ENCODE measurements at places on chromosomes 3 and 15.

GRCh38 chr15:39415634-39416033 lies 165.2 kb upstream of the THBS1 start:
- no peak for DNase-seq

DNA sequence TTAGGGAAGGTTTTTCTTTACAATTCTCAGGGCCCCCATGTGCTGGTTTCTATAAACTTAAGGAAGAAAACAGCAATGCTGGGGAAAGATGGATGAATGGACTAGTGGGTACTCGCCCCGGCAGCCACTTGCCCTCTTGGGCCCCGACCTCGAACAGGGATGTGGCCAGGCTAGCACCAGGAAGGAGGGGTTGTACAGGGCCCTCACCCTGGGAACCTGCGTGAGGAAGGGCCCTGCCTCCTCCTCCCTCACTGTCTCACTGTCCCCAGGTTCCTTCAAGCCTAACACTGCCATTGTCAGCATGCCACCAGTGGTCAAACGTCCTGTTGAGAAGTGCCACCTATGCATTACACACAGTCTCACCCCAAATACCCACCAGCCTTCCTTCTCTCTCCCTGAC lies 9.1 kb downstream of the ADAMTS17 start:
- no peak for DNase-seq

DNA sequence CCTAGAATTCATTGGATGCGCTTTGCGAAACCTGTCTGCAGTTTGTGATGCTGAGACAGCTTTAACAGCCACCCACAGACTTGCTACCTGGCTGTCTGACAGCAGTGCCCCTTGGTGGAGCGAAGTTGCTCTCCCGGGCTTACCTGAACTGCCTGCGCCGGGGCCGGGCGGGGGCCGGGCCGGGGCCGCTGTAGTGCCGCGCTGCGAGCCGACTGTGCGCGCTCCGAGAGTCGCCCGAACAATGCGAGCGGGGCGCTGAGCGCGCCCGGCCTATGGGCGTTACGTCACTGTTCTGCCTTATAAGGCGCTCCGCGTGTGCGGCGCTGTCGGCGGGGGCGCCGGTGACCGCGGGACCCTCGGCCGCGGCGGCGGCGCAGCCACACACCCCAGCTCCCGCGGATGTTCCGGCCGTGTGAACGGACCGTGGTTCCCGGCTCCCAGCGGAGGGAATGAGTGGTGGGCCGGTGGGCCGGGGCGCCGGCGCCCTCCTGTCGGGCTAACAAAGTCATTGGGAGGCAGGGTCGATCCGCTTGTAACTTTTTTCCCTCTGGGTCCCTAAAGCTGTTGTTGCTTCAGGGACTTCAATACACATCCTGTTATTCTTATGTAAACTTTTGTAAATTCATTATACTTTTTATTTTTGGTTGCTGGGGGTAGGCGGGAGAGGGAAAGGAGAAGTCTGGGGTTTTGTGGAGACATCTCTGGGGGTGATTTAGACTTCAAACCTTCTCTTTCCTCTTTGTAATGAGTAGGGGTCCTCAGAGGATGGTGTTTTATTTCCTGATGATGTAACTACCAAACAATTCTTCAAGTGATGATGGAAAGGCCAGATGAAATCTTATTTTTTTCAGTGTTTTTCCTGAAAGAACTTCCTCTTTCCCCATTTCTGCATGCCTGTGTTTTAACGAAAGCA lies 58.5 kb downstream of the CMSS1 start:
- peak; percentile 71 for DNase-seq

GRCh38 chr3:183038221-183038620 lies 57.9 kb upstream of the DCUN1D1 start:
- DNase-seq: no peak

GRCh38 chr3:142853270-142854168 lies 35.4 kb downstream of the PCOLCE2 start:
- DNase-seq: no peak

GRCh38 chr15:72155003-72155621 lies 36.9 kb downstream of the SENP8 start:
- DNase-seq: peak; percentile 51

- DNase-seq: no peak
Measured at GRCh38 chr3:76044601-76045600, 259.6 kb upstream of the ZNF717 start.

DNA sequence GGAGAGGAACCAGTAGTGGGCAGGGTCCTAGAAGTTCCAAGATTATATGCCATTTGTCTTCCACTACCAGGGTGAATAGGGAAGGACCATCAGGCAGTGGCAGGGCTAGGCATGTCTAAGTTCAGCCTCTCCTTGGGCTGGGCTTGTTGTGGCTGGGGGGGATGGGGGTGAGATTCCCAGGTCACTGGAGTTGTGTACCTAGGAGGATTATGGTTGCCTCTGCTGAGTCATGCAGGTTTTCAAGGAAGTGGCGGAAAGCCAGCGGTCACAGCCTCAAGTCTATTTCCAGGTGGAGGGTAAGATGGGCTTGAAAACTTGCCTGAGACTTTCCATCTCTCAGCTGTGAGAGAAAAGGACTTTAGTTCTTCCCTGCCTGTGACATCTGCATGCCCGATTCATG lies 1407.1 kb downstream of the SI start:
- DNase-seq: no peak

GRCh38 chr3:78858910-78859309 lies 908.9 kb downstream of the ROBO1 start:
- DNase-seq: no peak

- no peak for DNase-seq
Measured at GRCh38 chr15:64464276-64465005, 4.1 kb downstream of the ZNF609 start.

DNA sequence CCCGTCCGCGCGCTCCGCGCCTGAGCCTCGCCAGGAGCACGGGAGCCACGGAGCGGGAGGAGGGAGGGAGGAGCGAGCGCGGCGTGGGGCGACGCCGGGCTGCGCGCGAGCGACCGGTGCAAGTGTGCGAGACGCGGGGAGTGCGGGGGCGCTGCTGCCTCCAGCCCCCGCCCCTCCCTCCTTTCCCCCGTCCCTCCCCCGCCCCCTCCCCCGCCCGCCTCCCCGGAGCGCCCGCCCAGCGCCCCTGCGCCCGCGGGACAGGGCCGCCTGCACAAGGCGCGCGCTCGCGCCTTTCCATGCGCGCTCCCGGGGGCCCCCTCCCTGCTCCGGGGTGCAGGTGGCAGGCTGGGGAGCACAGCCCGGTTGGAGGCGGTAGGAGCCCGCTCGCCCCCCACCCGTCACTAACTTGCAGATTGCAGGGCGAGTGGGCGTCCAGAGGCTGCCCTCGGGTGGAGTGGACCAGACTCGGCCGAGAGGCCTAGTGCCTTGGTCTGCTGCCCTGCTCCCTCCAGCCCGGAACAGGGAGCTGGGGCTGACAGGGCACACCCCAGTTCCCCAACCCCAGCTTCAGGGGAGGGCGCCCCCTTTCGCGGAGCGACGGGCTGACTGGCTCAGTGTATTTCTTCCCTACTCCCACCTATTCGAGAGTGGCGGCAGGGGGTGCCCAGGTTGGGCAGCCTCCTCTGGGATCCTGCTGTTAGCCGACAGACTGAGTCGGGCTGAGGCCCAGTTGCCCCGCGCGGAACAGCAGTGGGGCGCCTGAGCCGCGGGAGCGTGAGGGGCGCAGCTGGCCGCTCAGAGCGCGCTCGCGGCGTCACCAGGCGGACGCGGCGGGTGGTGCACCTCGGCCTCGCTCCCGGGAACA lies at the start of gene WNT7A:
WNT7A (minus strand) TSS at position 126 of the 865 bp plus-strand sequence. CDS start 255 bp downstream, outside the sequence.
- DNase-seq: peak; percentile 88

DNA sequence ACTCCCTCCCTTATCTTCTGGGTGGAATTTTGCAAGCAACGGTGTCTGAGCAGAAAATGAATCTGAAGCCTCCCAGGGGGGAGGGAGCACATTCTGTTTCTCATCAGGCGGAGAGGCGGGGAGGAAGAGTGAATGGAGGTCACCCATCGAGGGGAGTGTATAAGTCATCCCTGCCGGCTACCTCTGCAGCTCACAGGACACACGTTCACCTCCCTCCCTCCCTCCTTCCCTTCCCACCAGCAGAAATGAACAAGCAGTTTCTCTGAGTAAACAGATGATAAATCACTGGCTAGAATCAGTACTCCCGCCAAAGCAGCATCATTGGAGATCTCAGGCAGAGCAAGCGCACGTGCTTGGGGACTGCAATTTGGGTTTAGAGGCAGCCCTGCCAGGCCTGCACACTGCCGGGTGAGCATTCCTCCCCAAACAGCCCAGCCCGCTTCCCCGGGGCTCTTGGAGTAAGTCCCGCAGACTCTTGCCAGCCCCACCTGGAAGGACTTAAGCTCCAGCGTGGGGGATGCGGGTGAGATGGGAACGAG lies 38.3 kb downstream of the CPN2 start:
- DNase-seq: no peak

GRCh38 chr3:77373619-77374018 lies 333.7 kb downstream of the ROBO2 start:
- no peak for DNase-seq

- no peak for DNase-seq
Measured at GRCh38 chr3:132536442-132537153, 60.5 kb upstream of the ACKR4 start.

DNA sequence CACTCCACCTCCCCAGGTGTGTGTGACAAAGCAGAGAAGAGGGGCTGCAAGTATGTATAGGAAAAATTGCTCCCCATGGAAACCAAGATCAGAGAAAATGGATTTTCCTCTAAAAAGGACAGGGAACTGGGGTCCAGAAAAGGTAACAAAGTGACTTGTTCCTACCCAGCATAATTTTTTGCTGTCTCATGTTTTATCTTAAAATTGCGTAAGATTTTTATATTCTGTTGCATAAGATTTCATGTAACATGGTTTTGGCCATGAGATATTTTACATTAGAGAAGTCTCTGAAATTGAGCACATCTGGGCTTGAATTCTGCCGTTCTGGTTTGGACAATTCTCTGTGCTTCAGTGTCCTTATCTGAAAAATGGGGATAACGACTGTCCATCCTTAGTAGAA lies 335.7 kb upstream of the RORA start:
- DNase-seq: no peak

GRCh38 chr3:48879307-48879993 lies 19.2 kb downstream of the SLC25A20 start:
- DNase-seq: no peak

DNA sequence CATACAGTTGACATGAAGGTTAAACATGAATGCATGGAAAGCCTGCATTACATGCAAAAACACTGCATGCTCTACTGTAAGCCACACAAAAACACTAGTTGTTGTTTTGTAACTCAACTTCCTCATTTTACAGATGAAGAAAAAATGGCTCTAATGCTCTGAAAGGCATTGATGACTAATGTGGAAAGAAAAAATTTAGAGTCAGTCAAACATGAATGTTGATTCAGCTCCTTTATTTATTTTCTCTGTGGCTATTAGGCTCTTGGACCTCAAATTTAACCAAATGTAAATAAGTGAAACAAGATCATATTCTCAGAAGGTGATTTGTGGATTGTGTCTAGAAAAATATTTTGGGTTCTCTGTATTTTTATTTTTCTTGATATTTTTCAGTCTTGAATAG lies 336.7 kb upstream of the ZNF717 start:
- no peak for DNase-seq

Measured in H1 (cell line).